Activated effector memory CD4-positive, alpha-beta T cell treated with Interleukin-2 at 50 U/mL for 16 hours (primary cell): ENCODE measurements at places on chromosomes 3 and 15.

GRCh38 chr15:33982516-33982915 is 14.2 kb downstream of the CHRM5 start:
- no peak for DNase-seq

DNA sequence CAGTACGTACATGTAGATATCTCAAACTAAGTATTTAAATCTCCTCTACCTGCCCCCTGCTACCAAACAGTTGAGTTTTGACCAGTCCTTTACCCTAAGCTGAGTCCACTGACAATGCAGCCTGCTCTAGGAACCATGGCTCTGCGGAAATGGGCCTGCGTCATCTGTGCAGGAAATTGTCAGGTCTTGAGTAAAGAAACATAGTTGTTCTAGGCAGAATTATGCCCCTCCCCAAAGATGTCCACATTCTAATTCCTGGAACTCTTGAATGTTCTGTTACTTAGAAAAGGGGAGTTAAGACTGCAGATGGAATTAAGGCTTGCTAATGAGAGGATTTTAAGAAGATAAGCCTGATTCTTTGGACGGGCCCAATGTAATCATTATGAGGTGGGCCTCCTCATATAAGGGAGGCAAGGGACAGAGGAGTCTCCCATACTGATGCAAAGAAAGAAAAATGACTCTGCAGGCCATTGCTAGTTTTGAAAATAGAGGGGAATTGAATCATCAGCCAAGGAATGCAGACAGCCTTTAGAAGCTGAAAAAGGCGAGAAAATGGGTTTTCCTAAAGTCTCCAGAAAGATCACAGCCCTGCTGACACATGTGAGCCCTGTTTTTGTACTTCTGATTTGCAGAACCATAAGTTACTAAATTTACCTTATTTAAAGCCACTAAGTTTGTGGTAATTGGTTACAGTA is 5.5 kb upstream of the VGLL3 start:
- DNase-seq: no peak

GRCh38 chr3:128946411-128946810 is 47.5 kb downstream of the CFAP92 start:
- no peak for DNase-seq

- DNase-seq: no peak
These were observed 22.5 kb downstream of the CDCP1 start for GRCh38 chr3:45123581-45124269.

GRCh38 chr3:72152551-72153476 is 367.9 kb upstream of the PROK2 start:
- no peak for DNase-seq

DNA sequence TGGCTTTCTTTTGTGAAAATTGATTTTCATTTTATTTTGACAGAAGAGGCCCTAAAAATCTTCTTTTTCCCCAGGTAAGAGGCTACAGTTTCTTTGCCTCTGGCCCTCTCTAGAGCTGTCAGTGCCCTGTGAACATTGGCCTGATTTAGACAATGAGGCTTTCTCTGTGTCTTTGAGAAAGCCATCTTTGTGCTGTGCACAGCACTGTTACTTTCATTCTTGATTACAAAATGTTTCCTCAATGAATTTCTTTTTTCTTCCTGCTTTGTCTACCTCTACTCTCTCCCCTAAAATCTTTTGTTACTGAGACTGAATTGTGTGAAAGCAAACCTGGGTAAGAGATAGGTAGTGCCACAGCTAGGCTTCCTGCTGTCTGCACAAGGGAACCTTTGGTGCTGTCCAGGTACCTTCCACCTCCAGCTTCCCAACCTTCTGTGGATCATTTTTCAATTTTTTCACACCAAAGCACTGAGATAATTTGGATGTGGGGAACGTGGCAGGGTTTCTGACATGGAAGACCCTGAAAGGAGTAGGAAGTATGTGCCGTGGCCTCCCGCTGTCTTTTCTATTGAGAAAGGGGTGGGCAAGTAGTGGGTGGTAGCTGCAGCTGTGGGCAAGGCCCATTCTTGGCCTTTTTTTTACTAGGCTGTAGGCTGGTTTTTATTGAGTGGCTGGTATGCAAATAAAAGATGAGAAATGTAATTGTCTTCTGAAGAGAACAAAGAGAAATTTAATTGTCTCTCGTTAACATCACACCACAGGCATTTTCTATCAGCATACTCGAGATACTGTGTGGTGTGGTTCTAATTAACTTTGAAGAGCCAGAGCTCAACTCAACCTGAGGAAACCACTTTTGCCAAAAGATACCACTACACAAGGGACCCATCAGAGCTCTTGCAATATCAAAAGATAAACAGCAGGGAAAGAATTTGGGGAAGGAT is 21.0 kb downstream of the RAB8B start:
- DNase-seq: no peak
